ENCODE measurements at places on chromosomes 7 and 10.

GRCh38 chr10:49524496-49524895, 14.4 kb downstream of the ERCC6 start:
- no peak for DNase-seq

GRCh38 chr10:12435348-12435747, 86.0 kb downstream of the CAMK1D start:
- no peak for DNase-seq

DNA sequence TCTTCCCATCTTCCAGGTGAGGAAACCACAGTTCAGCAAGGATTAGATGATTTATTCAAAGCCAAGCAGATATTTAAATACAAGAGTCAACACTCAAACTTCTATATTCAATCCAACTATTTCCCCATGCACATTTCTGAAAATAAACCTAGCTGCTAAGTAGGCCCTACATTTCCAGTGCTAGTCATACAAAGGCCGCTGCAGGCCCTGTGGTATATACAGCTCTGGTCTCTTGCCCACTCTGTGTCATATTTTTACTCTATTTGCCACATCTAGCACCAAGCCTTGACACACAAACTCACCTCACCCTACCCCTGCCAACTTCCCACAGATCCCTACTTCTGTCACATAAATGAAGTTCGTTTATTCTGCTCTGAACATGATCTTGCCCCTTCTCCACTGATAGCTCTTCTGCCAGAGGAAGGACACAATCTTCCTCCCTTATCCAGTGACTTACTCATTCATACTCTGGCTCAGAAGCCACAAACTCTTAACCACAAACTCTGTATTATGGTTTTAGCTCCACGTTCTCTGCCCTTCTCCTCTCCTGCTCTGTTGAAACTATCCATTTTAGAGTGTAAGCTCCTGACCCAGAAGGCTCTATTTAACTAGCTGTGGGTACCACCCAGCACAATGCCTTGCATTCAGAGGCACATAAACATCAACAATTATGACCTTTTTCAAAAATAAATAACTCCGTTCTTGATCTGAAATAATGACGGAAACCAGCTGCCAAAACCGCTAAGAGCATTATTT, 180.7 kb downstream of the CPEB3 start:
- DNase-seq, result peak; percentile 45

GRCh38 chr7:39532832-39533231, 33.4 kb upstream of the YAE1 start:
- DNase-seq, result no peak

- no peak for DNase-seq
Observed at GRCh38 chr10:131641231-131641630, 259.6 kb upstream of the PPP2R2D start.

DNA sequence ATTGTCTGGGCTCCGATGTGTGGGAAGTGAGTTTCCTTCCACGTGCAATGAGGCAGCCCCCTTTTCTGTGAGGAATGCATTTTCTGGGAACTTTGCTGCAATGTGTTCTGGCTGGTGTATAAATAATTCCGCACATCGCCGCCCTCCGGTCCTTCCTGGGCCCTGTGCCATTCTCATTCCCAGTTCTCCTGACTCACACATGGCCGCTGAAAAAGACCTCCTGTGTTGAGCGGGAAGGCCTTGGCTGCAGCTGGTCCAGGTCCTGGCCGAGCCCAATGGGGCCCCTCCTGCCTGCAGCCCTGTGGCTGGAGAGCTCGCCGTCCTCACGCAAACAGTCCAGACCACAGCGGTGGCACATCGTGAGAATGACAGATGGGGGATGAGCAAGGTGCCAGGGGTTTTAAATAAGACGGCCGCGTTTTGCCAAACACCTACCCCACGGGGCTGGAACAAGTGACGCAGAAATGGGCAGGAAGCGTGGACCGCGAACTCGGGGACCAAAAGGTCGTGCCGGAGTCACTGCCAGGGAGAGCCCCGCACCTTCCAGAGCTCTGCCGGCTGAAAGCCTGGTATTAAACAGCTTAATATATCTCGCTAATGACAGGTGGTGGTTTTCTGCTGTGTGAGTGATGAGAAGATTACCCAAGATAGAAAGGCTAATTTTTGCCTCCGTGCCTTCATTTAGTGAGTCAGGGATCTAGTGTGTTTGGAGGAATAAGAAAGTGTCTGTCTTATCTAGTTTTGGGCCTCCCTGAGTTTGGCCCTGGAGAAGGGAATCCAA, 37.0 kb downstream of the FAM20C start:
- peak; percentile 97 for DNase-seq

GRCh38 chr7:7808156-7808555, 89.7 kb upstream of the RPA3 start:
- peak; percentile 79 for DNase-seq

All from astrocyte of the spinal cord (primary cell).